ENCODE measurements at places on chromosomes 2 and 18. TPM values are rescaled to one million over a fixed set of nuclear protein-coding genes. Genes with fewer than 3 reads are reported as not detected.

- peak overlapping the region; percentile 90 for H3K27ac ChIP-seq
- H3K36me3 ChIP-seq: no peaks in the 10 kb centered on the region
- H3K4me3 ChIP-seq: no peak overlapping the region
- H3K4me1 ChIP-seq: peaks cover 22% of the 10 kb centered on the region
- H3K27me3 ChIP-seq: no peaks in the 10 kb centered on the region
Measured at GRCh38 chr2:159201360-159202063, 85.0 kb downstream of the WDSUB1 start.

- H3K36me3 ChIP-seq: no peaks in the 10 kb centered on the region
- no peak for DNase-seq
Measured at GRCh38 chr2:205700331-205701132, 18.2 kb downstream of the NRP2 start.

The MYO7B gene
- 0.58 TPM for total RNA-seq

The SERPINB12 gene
- not detected for total RNA-seq

Measured in naive thymus-derived CD8-positive, alpha-beta T cell (primary cell).